ENCODE measurements at places on chromosomes 5 and 9.

- peak; percentile 10 for DNase-seq
Measured at GRCh38 chr9:114906922-114907571, 23.3 kb downstream of the TNFSF8 start.

DNA sequence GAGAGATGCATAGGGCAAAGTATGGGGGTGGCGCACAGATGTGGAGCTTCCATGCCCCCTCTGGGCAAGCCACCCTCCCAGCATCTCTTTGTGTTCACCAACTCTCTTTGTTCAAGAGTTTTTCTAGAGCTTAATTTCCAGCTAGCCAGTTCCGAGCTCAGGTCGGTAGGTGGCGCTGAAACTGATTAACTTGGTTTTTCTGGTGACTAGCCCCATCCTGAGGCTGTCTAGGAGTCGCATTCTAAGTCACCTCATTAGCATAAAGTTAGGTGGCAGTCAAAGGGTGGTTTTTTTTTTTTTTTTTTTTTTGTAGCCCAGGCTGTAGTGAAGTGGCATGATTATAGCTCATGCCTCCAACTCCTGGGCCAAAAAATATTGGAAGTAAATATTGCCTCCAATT is 476.4 kb downstream of the KDM4C start:
- DNase-seq = no peak

- DNase-seq = no peak
Measured at GRCh38 chr5:137291436-137291835, 207.7 kb downstream of the SPOCK1 start.

- peak; percentile 48 for DNase-seq
Measured at GRCh38 chr9:37943345-37944265, 39.7 kb upstream of the SLC25A51 start.

GRCh38 chr5:159645179-159645846 is 271.0 kb upstream of the ADRA1B start:
- no peak for DNase-seq

DNA sequence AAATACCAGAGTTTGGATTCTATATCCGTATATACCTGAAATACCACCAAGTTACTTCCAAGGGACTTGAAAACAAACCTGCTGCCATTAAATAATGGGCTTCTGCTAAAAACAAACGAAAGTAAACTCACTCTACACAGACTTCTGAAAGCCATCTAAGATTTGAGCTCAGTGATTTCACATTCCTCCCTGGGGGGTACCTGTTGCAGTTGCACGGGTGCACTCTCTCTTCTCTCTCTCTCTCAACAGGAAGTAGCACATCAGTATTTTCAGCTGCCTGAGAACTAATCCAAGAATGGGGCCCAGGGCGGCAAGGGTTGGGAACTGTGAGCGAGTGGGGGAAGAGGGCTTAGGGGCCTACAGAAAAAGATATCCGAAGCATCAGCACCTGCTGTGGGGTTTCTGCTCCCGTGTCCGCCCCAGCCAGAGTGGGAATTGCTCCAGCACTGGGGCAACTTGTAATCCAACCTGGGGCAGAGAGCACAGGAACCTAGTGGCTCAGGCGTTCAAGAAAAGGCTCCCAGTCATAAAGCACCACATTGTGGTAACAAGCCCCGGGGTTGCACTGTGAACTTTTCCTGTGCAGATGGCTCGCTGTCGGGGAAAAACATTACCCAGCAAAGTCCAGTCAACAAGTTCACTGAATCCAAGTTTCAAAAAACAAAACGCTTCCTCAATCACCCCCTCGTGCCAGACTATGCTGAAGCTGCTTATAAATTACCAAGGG is 99.8 kb downstream of the EFNA5 start:
- peak; percentile 27 for DNase-seq
